ENCODE measurements at places on chromosomes 7 and 10.
A peak's percentile ranks its signal among the peaks of the same experiment; 100 is the strongest.

- DNase-seq = no peak
Observed at GRCh38 chr7:14630048-14630447, 272.5 kb downstream of the DGKB start.

DNA sequence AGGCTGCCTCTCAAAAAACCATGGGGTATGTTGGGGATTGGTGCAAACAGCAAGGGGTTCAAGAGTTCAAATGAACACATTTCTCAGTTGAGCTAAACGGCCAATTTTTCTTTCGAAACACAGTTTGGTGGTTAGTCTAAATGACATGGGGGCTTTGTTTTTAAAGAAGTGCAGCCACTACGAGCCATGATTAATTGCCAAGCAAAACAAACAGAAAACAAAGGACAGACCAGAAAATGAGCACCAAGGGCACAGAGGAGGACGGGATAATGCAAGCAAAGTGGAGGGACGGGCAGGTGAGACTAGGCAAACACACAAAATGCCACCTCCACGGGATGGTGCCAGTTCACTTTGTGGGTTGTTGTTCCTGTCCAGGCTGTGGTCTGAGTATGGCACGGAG, 64.5 kb upstream of the PDLIM1 start:
- no peak for DNase-seq

- no peak for DNase-seq
Observed at GRCh38 chr7:111004310-111004901, 86.5 kb upstream of the LRRN3 start.

- no peak for DNase-seq
Observed at GRCh38 chr10:70169649-70170364, 507 bp downstream of the SAR1A start.

- no peak for DNase-seq
Observed at GRCh38 chr7:69844264-69844868, 246.1 kb downstream of the AUTS2 start.

DNA sequence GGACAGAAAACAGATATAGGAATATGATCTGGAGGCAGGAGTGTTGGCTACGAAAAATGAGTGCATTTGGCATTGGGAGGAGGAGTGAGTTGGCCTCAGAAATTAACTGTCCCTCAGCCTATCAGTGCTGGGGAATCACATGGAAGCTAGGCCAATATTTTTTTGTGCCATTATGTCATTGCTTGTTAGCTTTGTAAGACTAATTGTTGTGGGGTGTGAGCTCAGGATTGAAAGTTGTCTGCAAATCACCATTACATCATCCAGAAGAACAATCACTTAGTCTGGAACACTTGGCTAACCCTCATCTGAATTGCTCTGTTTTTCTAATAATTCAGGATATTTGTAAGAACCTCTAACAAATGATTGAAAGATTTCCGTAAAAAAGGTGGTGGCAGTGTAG, 45.2 kb upstream of the SEMA3D start:
- DNase-seq = no peak

GRCh38 chr7:87146740-87147386, 5.4 kb upstream of the DMTF1 start:
- DNase-seq = no peak

GRCh38 chr7:139403601-139404000, 43.9 kb downstream of the LUC7L2 start:
- no peak for DNase-seq

GRCh38 chr7:48759431-48760080, 164.8 kb upstream of the CDC14C start:
- no peak for DNase-seq

DNA sequence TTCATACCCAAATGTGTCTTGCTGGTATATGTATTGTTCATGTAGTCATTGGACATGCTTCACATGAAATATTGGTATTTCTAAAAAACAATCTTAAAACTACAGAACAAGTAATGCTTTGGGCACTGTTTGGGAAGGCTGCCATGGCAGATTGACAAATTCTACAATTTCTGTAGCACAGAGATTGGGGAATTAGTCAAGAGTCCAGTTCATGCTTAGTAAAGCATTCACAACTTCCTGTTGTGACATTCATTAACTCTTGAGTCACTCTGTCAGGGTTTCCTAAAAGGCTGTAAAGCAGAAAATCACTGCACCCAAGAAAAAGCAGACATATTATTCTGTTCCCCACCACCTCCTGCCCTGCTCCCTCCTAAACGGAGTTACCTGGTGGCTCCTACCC, 398.9 kb downstream of the PHTF2 start:
- DNase-seq = no peak

- no peak for DNase-seq
Observed at GRCh38 chr7:3009086-3009485, 34.6 kb downstream of the CARD11 start.

- DNase-seq = no peak
Observed at GRCh38 chr10:26090762-26091161, 125.8 kb upstream of the GAD2 start.

GRCh38 chr10:102436312-102436711, 3.9 kb upstream of the CUEDC2 start:
- no peak for DNase-seq

DNA sequence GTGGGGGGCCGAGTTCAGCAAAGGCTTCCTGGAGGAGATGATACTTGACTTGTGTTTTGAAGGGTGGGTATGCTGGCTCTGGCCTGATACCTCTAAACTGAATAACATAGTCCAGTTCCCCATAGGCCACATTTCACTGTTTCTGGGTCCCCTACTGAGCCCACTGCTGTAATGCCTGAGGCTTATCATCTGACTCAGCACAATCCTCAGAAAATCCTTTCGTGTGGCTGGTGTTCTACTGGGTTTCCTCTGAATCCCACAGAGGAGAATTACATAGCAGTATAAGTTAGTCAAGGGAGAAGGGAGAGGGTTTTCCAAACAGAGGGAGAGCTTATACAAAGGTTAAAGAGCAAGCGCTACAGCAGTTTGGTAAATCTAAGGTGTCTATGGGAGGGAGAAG, 2.8 kb upstream of the R3HCC1L start:
- no peak for DNase-seq

GRCh38 chr7:140752533-140752932, 56.0 kb downstream of the NDUFB2 start:
- no peak for DNase-seq

GRCh38 chr10:21473541-21473940, 51.9 kb downstream of the SKIDA1 start:
- no peak for DNase-seq

DNA sequence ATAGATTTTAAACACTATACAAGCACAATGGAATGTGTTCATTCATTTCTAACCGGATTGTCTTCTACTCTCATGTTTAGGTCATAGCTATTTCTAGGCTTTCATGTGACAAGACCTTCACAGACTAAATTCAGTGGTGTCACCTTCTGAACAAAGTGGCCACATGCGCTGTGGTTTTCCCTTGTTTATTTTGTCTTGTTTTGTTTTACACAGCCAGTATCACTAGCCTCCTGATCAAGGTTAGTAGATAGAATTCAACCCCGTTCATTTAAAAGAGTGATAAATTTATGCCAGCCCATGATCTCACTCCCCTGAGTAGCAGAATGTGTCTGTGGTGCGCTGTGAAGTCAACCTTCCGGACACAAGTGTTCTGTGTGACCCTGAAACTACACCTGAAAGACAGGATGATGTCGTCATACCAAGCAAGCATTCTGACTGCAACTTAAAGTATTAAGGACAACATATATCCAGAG, 209.1 kb downstream of the CREB5 start:
- DNase-seq = no peak

DNA sequence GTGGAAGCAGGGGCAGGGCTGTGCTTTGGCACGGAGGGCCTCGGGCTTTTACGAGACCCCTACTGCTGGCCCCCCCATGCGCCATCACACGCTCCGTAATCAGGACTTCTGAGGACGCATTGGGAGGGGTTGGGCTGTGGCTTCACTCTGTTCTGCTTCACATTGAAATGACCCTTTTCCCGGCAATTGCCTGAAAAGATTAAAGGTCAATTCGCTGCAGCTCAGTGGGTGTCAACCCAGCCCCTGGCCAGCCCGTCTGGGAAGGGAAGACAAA, 41.7 kb upstream of the UBE3C start:
- DNase-seq = no peak

DNA sequence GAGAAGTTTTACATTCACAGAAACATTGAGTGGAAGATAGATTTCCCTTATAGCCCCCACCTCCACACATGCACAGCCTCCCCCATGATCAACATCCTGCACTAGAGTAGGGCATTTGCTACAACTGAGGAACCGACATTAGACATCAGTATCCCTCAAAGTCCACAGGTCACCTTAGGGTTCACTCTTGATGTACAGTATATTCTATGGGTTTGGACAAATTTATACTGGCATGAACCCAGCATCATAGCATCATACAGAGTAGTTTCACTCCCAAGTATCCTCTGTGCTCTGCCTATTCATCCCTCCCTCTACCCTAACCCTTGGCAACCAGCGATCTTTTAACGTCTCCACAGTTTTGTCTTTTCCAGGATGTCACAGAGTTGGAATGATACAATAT, 64.4 kb downstream of the VSTM4 start:
- no peak for DNase-seq

DNA sequence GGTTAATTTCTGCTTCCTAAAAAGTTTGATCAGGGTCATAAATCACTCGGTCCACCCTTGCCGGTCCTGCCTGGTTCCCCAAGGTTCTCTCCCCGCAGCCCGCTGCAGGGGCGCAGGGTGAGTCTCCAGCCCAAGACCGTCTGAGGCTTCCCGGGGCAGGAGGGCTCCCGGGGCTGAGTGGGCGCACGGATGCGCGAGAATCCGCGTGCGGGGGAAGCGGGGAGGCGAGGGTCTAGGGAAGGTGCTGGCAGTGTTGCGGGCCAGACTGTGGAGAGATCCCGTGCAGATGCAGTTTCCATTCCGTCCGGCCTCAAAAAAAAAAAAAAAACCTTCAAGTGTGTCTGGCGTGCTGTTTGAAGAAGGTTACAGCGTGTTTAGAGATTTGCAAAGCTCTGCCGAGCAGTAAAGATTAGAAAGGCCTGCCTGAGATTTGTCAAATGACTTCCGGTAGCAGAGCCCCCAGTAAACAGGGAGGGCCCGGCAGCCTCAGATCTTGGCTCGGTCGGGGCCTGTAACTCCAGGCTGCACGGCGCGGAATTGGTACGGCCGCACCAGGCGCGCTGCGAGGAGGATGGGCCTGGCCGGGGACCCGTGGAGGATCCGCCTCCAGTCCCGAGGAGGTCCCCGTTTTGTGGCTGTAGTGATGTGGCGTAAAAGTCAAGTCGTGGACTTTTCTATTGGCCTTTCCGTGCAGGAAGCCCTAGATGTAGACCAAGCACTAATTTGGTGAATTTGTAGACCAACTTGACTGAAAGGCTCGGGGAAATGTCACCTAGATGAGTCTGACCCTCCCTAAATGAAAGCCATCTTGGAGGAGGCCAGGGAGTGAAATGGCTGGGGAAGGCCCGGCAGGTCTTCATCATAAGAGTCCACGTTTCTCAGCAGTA, 293.2 kb upstream of the NFE2L3 start:
- DNase-seq = no peak

DNA sequence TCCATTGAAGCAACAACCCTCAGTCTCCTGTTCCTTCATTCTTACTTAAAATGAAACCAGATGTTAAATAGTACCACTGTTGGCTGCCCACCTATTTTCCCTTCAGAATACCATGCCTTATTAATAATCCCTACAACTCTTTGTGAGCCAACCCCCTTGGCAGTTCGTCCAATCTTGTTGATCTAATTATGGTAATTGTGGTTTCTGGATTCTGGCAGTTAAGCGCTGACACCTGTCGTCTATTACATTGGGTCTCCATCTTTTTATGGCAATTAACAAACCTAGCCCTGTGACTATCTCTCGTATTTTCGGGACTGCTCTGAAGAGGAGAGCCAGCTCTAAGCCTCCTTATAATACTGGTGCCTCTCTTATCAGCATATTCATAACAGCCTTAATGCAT, 432.0 kb downstream of the ATRNL1 start:
- DNase-seq = no peak

GRCh38 chr7:68213838-68214237, 1217.2 kb downstream of the TYW1 start:
- no peak for DNase-seq

DNA sequence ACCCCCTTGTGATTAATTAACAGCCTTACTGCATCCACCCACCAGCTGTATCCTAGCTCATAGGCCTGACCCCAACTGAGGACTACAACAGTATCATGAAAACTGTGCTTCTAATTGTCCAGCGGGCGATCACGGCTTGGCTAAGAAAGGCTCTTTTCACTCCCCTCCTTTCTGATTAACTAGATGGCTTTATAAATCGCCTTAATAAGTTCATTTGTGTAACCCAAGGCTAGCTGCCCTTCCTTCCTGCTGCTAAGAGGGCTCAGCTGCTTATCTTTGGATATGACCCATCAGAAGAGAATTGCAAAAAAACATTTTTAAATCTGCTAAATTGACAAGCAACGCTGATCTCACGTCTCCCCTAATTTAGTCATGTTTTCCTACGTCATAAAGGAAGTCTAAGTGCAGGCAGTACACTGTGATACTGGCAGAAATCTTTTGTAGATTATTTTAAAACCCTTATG, 163.0 kb upstream of the LAMB4 start:
- DNase-seq = no peak

DNA sequence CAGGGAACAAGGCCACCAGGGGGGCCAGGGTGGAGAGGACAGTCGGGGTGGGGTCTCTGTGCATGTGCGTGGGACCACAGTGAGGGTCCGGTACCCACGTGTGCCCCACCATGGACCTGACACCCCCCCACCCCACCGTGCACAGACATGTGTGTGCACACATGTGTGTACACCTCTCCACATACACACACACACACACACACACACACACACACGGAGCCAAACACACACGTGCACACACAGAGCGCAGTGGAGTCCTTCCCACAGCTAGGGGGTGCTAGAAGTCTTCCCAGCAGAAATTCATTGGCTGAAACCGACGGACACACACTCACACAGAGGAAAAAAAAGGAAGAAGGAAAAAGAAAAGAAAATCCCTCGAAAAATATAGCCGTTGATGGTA, 42.8 kb upstream of the GNA12 start:
- peak; percentile 24 for DNase-seq

GRCh38 chr7:50304911-50305582, 531 bp downstream of the IKZF1 start:
- DNase-seq = no peak

DNA sequence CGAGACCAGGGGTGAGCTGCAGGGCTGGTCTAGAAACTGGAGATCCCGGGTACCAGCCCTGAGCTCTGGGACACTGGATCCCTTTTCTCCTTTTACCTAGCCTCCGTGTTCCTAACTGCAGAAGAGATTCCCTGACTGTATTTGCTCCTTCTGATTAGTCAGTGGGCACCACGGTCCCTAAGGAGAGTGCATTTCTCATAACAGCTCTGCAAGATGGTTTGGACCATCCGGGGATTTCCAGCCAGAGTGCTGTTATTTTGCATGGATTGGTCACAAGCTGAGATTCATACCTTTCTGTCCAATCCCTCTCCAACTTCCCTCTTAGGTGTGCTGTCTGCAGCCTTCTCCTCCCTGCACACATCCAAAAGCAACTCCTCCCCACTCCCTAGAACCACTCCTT, 122.6 kb downstream of the MYL10 start:
- DNase-seq = no peak

GRCh38 chr7:140591180-140591902, 49.3 kb downstream of the DENND2A start:
- no peak for DNase-seq

Data from effector CD8-positive, alpha-beta T cell (primary cell).